ENCODE measurements at places on chromosomes 1 and 21.

GRCh38 chr1:197692965-197693364 lies 82.3 kb downstream of the DENND1B start:
- peak; percentile 29 for DNase-seq

GRCh38 chr1:45152126-45152525 lies 54.3 kb downstream of the ZSWIM5 start:
- DNase-seq, result no peak

GRCh38 chr1:101238031-101238628 lies 1.3 kb downstream of the S1PR1 start:
- no peak for DNase-seq

DNA sequence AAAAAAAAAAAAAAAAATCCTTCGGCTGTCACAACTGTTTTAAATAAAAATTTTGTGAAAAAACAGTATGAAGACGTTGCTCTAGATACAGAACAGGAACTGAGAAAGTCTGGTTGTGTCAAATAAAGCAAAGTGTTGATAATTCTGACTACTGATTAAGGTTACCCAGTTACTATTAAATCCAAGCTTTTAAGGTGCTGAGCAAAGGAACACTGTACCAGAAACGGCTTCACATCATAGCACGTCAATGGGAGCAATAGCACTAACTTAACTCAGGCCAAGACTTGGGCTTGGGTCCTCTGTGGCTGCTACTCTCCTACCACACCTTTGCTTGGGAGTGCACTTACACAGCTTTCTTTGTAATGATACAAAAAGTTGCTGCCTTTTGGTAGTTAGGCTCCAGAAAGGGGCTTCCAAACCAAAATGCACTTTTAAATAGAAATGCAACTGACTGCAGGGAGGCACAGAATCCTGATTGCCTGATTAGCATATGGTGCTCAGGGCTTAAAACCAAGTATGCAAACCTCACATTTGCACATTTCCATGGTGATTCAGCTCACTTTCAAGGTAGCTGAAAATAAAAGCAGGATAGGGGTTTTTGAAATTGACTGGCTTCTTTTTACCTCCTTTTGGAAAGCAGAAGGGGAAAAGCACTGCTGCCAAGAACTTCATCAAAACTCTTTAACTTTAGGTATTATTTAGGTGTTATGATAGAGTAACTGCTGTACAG lies 6.3 kb downstream of the MCL1 start:
- no peak for DNase-seq

DNA sequence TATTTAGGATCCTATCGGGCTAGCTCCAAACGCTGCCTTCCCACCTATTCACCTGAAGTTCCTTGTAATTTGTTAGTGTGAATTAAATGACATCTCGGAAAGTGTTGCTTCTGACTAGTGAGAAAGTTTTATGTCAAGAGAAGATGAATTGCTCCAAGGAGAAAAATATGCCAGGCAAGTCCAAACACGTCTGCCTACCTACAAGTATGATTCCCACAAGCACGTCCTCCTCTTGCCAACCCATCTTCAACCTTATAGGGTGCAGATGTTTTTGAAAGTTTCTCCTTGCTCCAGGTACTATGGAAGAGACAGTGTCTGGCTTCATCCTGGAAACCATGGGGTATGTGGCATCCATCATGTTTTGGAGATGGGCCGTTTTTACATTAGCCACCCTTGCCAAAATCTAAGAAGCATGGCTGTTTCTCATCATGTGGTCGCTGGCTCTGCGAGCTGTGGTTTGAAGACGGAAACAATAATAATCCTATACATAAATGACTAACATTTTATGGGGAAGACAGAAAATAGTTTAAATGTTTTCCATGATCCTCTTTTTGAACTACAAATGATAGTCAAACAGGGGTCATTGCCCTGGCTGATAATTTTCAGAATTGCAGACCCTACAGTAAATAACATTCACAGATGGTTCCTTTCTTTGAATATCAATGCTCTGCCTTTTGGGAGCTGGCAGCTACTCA lies 505.8 kb downstream of the SMYD3 start:
- no peak for DNase-seq

GRCh38 chr1:181033799-181034451 lies at the start of gene MR1:
Gene MR1 (plus strand): TSS chr1:181033983. CDS start chr1:181034008, 25 bp downstream.
- peak; percentile 89 for DNase-seq

DNA sequence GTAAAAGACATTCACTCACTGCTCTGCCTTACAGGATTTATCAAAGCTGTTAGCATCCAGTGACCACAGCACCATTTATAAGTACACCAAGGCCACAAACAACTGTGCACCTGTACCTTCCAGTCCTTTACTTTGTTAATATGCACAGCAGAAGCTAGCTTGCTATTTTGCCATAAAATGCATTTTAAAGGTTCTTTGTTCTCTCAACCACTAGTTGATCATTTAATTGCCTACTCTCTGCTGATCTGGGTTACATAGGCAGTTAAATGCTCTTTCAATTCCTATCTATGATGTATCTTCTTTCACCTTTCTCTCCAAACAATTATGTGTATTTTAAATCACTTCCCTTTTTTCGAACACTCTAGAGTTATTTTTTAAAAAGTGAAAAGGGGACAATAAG lies 126.4 kb downstream of the SIPA1L2 start:
- no peak for DNase-seq

GRCh38 chr1:210298296-210298695 lies 30.4 kb upstream of the HHAT start:
- peak; percentile 49 for DNase-seq

- peak; percentile 80 for DNase-seq
Measured at GRCh38 chr1:2098301-2098698, 48.1 kb downstream of the PRKCZ start.

DNA sequence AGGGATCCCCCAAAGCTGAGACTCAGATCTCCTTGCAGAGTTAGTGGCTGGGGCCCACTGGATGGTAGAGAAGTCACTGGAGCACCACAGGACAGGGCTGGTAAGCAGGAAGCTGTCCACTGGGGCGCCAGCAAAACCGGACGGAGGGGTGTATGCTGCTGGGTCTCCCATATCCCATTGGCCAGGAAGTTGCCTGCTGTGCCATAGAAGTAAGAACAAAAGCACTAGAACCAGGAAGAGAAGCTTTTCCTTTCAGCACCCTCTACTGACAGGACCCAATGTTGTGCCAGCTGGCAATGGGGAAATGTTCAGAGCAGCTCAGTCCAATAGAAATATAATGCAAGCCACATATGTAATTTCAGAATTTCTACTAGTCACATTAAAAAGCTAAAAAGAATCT lies 146.6 kb downstream of the SPATA46 start:
- peak; percentile 34 for DNase-seq

DNA sequence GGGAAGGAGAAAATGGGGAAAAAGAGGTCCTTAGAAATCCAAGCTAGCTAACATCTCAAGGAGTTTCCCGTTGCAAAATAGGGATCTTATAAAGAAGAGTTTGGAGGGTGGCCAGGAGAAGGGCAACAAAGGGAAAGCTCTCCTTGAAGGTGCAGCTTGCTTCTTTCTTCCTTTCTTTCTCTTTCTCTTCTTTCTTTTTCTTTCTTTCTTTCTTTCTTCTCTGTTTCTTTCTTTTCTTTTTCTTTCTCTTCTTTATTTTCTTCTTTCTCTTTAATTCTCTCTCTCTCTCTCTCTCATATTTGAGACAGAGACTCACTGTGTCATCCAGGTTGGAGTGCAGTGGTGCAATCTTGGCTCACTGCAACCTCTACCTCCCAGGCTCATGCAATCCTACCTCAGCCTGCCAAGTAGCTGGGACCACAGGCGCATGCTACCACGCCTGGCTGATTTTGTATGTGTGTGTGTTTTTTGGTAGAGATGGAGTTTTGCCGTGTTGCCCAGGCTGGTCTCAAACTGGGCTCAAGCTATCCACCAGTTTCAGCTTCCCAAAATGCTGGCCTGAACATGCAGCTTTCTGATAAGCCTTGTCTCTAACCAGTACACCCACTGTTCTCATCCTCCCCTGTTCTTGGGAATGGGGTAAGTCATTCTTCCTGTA lies 44.4 kb downstream of the RNF11 start:
- peak; percentile 39 for DNase-seq

DNA sequence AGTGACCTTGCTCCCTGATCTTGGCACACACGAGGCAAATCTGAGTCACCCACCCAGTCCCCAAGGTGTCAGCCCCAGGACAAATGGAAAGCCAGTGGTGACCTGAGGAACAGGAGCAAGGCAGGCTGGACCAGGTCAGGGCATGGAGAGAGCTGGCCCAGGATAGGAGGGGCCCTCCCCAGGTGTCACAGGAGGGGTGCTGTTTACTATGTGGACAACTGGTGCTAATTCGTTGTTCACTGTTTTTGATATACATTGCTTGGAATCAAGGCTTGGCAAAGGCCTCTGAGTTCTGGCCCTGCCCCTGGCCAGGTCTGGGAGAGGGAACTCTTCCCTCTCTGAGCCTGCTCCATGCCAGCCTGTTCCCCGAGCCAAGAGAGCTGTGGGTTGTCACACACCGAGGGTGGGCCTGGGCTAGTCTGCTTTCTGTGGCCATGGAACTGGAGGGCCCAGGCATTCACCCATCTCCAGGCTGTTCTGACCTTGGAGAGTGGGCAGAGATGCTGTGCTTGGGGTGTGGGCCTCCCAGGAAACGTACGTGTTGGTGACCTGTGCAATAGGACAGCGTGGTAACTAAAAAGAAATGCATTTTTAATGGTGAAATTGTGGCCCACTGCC lies 41.8 kb downstream of the CRYAA start:
- no peak for DNase-seq

- peak; percentile 4 for DNase-seq
Measured at GRCh38 chr1:185719021-185719420, 15.2 kb upstream of the HMCN1 start.

DNA sequence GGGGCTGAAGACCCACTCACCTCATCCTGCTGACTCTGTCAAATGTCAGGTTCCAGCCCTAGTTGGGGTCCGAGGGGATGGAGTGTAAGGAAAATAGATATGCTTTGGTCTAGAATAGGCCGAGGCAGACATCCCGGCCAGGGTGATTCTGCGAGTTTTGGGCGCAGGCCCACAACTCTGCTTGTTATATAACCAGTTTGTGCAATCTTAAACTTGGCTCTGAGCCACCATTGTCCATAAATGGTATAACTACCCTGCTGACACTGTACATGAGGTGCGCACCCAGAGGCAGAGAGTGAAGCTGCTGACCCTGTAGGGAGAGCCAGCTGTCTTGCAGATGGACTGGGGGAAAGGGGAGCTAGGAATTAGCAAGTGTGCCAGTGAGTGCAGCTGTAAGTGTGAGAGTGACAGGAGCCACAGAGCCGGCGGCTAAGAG lies 1388.8 kb downstream of the AMY1C start:
- DNase-seq, result no peak

GRCh38 chr1:152621993-152622392 lies 910 bp downstream of the LCE3A start:
- DNase-seq, result no peak

- no peak for DNase-seq
Measured at GRCh38 chr1:66575739-66576138, 41.8 kb downstream of the SGIP1 start.

DNA sequence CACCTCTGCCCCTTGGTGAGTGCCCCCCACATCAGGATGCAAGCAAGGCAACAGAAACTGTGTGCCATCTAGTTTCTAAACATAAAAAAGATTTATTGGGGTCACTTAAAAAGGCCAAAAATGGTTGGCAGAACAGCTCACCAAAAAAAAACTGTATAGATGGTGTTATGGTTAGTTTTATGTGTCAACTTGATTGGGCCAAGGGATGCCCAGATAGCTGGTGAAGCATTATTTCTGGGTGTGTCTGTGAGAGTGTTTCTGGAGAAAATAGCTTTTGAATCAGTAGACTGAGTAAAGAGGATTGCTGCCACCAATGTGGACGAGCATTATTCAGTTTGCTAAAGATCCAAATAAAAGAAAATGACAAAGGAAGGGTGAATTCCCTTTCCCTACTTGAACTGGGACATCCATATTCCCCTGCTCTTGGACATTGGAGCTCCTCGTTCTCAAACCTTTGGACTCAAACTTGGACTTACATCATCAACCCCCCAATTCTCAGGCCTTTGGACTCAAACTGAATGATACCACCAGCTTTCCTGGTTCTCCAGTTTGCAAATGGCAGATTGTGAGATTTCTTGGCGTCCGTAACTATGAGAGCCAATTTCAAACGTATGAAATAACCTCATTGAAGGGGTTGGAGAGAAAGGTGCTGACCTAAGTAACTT lies 16.9 kb downstream of the CAPN9 start:
- no peak for DNase-seq

DNA sequence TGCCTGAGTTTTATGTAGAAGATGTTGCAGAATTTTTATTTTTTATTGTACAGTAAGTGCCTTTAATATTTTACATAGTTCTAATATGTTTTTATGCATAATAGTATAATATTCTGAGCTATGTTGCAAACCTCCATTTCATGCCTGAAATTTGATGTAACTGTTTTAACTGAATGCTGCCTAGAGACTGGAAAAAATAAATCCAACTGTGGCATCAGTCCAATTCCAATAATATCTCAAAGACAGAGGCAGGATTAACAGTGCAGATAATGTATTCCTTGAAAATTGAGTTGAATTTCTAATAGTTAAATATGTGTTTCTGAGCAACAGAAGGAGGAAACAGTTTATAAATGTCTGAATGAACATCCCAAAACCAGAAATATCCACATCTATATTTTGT lies 61.1 kb upstream of the KIF1B start:
- no peak for DNase-seq

DNA sequence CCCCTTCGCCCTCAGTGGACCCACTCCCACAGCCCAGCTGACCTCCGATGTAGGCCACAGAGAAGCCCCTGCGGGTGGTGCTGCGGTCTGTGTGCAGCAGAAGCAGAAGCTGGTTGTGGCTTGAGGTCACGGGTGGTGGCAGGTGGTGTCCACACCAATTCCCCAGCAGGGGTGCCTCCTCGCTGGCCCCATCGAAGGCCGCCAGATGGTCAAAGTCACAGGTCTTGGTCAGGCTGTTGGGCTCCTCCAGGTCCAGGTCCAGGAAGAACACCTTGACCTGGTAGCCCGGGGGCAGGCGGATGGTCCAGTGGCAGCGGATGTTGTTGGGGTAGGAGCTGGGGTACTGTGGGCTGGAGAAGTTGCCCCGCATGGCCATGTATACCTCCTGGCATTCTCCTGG lies 13.1 kb downstream of the CDCP2 start:
- DNase-seq, result no peak

- no peak for DNase-seq
Measured at GRCh38 chr1:71179997-71180396, 99.2 kb upstream of the ZRANB2 start.

DNA sequence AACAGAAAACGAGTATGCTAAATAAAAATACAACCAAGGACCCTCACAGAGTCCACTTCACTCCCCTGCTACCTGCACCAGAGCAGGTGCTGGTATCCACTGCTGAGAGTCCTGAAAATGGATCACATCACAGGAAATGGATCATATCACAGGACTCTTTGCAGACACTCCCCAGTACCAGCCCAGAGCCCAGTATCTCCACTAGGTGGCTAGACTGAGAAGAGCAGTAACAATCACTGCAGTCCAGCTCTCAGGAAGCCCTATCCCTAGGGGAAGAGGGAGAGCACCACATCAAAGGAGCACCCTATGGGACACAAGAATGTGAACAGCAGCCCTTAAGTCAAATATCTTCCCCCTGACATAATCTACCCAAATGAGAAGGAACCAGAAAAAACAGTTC lies 28.0 kb downstream of the AGBL4 start:
- no peak for DNase-seq

- DNase-seq, result no peak
Measured at GRCh38 chr1:91080650-91081049, 58.8 kb upstream of the ZNF644 start.

- no peak for DNase-seq
Measured at GRCh38 chr1:235006816-235007215, 121.8 kb downstream of the TOMM20 start.
